ENCODE measurements at places on chromosomes 4 and X.

- no peak for DNase-seq
Measured at GRCh38 chr4:120653804-120654573, 268.5 kb downstream of the PRDM5 start.

- DNase-seq, result no peak
Measured at GRCh38 chr4:121243485-121243884, 79.4 kb upstream of the TNIP3 start.

GRCh38 chr4:8104491-8105305 lies 53.9 kb downstream of the ABLIM2 start:
- DNase-seq, result no peak

DNA sequence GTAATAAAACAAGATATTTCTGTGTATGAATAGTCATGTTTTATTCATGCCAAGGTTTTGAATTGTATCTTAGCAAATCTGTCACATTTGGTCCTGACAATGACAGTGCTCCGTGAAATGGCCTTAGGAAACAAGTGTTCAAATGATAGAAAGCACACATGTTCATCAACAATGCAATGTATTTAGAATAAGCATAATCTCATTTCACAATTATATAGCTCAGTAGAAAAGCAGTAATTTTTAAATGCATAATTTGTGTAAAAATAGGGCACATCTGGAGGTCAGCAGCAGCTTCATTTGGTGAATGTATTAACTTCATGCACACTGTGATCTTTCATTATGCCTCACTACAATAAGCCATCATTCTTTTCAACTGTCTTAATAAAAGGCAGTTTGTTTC lies 380.4 kb downstream of the GPM6A start:
- DNase-seq, result no peak

DNA sequence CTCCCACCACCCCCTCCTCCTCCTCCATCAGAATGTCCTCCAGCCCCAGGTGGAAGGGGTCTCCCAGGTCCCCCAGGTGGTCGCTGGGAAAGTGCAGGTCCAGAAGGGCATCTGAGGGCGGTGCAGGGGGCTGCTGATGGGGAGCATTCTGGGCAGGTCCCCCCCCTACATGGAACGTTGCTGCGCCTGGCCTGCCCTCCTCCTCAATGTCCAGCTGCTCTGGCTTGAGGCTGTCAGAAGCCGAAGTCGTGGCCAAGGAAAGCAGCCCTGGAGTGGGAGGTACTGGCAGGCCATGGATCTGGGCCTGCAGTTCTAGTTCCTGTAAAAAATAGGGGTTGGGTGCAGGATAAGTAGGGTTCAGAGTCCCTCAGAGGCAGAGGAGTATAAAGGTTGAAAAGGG lies 12.9 kb downstream of the TFE3 start:
- DNase-seq, result no peak

- no peak for DNase-seq
Measured at GRCh38 chrX:46559062-46559461, 13.8 kb upstream of the ZNF674 start.

- DNase-seq, result no peak
Measured at GRCh38 chr4:15753786-15754185, 24.3 kb upstream of the CD38 start.

DNA sequence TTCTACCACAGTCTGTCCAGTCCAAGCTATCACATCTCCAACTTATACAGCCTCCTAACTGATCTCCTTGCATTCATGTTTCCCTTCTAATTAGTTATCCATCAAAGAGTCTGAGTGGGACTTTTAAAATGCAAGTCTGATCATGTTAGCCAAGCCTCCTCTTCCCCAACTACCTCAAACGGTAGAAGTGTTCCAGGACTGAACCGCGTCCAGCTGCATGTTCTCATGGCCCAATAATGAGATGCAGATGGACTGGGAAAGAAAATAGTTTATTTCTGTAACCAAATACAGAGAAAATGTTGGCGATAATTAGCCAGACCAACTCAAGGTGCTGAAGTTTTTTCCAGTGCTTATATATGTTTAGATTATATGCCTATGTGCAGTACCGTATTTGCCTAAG lies 46.6 kb upstream of the PPP1R2C start:
- DNase-seq, result no peak

DNA sequence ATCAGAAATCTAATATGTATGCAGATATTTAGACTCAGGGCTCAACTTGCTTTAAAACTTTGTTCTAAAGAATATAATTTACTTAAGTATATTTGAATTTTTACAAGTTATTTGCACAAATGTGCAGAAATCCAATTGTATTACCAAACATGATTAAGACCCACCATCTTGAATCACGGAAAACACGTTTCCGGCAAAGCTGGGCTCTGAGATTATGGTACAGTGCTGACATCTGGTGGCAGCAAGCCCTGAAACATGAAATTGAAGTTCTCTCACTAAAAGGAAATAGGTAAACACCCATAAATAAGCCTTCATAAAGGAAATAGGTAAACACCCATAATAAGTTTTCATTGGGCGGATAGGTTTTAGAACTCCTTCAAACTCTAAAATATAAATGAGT lies 98.3 kb upstream of the MAOA start:
- DNase-seq, result peak; percentile 10

DNA sequence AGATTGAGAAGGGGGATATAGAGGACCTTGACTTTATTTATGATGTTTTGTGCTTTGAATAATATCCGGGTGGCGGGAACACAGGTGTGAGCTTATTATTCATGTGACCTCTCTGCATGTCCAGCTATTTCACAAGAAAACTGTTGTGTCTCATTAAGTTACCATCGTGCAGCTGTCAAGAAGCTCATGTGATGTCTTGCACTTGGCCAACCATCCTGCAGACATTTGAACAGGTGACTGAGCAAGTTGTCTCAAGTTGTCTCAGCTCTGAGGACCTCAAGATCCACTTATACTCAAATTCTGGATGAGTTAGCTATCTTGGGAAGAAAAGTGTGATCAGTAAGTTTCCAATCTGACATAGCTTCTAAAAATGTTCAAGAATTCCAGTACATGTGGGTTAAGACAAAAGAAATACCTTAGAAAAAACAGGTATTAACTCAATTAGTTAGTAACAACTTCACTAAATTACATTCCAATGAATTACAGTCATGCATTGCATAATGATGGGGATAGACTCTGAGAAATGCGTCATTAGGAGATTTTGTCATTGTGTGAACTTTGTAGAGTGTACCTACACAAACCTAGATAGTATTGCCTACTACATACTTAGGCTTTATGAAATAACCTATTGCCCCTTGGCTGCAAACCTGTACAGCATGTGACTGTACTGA lies 462.2 kb downstream of the INPP4B start:
- no peak for DNase-seq

DNA sequence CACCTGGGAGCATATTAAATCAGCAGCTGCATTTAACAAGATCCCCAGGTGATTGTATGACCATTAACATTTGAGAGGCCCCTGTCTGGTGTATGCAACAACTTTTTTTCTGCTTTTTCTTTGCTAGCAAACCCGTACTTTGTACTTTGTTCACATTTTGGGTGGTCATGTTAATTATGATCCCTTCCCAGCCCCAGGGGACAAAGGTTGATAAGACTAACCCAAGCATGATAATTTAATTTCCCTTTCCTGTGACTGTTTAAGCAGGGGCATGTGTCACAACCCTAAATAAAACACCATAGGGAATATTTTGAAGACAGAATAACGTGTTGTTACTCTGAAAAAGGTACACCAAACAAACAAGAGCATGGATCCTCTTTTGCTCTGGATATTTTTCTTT lies 332.0 kb downstream of the PCDH18 start:
- no peak for DNase-seq

GRCh38 chr4:147194604-147195003 lies 248.9 kb upstream of the TTC29 start:
- DNase-seq, result no peak

DNA sequence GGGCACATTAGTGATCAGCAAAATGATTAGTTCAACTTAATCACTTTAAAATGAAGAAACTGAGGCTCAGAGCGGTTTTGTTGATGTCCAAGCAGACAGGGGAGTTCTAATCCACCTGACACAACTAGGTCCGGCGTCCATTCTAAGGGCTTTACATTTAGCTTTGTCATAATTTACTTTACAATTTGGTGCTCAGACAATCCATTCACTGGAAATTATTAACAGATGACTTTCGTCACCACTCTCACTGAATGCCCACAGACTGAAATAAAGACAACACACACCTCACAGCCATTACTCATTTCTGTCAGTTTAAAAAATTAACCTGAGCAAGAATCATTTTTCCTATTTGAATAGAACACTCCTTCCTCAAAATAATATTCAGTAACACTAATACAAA lies 10.8 kb downstream of the NR3C2 start:
- DNase-seq, result no peak

GRCh38 chr4:75169427-75169826 lies 236.5 kb downstream of the PARM1 start:
- no peak for DNase-seq

DNA sequence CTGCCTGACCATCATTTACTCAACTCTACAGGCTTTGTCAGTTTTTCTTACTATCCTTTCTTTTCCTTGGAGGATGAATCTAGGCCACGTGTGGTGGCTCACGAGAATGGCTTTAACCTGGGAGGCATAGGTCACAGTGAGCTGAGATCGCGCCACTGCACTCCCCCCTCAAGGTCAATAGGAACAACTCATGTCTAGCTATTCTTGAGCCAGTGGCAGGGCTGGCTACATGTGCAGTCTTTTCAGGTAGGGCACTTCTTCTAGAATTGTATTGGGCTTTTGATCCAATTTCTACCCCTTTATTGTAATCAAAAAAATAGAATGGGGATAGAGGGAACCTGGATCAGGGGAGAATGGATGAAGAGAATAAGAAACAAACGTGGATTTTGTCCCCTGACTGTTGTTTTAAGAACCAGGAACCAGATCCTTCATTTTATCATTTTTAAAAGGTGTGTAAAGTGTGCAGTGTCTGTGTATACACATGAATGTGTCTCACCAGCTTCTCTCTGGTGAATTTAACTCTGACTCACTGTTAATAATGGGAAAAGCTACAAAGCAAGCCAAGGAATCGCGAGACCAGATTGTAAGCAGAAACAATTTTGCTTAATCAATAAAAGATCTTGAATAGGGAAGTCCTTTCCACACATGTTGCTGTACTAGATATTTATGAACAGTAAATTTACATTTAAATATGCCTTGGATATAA lies 283.9 kb upstream of the GPC4 start:
- DNase-seq, result no peak

DNA sequence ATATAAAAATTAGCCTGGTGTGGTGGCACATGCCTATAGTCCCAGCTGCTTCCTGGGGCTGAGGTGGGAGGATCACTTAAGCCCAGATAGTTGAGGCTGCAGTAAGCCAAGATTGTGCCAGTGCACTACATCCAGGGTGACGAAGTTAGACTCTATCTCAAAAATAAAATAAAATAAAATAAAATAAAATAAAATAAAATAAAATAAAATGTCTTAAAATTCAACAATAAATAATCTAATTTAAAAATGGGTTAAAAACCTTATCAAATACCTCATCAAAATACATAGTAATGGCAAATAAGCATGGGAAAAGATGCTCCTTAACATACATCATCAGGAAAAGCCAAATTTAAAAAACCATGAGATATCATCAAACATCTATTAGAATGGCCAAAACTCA lies 760.2 kb upstream of the AGA start:
- no peak for DNase-seq

- no peak for DNase-seq
Measured at GRCh38 chr4:53003959-53004358, 141.8 kb downstream of the RASL11B start.

DNA sequence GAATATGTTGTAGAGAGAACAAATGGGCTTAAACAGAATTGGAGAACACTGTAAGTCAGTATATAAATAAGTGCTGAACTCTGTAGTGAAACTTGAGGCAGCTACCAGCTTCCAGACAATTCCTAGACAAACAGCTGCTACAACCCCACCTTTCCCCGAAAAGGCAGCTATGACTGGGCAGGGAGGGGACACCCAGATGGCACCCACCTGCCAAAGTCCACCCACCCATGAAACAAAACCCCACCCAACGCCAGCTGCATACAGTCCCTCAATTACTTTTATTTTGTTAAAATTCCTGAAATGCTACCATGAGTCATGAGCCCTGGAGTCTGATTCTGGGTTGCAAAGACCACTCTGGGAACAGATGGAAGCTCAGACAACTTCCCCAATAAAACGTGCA lies 24.4 kb downstream of the RELL1 start:
- DNase-seq, result no peak

GRCh38 chrX:37796805-37797204 lies 16.9 kb downstream of the CYBB start:
- DNase-seq, result no peak

DNA sequence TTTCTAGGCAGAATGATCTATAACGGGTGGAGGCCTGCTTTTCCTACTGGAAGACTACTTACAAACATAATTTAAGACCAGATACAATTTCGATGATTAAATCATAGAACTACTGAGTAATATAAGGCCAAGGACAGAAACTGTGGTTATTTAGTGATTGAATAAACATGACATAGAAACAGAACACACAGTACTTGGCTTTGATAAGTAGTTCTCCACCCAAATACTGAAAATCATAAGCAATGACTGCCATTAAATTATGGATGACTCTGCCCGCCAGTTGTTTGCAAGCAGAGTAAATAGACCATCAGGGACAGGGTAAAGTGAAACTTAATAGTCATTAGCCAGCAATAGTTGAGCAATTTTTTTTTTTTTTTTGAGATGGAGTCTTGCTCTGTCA lies 17.2 kb upstream of the SMIM14 start:
- DNase-seq, result no peak

- DNase-seq, result no peak
Measured at GRCh38 chr4:113825272-113825671, 63.7 kb upstream of the CAMK2D start.

DNA sequence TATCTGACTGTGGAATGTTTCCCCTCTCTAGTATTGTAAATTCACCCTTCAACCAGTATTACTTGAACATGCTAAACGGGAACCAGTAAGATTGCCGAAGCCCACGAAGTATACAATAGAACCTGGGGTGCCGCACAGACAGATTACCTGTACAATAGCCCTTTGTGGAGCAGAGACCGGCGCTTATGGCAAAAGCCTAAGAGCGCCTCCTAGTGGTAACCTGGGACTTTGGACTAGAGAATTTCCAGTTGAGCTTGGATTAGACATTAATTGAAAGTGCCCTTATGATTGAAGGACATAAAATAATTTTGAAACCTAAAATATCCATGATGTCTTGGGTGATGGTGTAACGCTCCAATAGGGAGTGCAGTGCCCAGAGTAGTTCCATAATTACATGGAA lies 14.1 kb downstream of the ZNF157 start:
- DNase-seq, result peak; percentile 79

DNA sequence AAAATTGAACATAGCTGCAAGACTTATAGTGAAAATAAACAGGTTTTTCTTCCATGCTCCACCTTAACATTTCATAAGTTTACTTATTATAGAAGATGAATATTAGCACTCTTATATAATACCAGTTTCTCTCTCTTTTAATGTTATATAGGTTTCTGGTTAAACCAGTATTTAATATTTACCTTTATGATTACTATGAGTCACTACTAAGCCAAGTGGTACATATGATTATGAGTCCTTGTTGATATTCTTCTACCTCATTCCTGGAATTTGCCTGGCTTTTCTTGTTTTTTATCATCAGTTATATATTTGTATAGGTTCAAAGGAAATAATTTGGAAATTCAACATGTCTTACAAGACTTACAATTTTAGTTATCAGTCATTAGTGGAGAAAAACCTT lies 89.9 kb upstream of the MAOA start:
- DNase-seq, result no peak

Measured in NCI-H526 treated with DMSO at 0.1 percent for 48 hours (cell line).